CD4-positive, alpha-beta T cell treated with Interleukin-6 for 4 hours (primary cell): ENCODE measurements at places on chromosomes 2 and 18.

DNA sequence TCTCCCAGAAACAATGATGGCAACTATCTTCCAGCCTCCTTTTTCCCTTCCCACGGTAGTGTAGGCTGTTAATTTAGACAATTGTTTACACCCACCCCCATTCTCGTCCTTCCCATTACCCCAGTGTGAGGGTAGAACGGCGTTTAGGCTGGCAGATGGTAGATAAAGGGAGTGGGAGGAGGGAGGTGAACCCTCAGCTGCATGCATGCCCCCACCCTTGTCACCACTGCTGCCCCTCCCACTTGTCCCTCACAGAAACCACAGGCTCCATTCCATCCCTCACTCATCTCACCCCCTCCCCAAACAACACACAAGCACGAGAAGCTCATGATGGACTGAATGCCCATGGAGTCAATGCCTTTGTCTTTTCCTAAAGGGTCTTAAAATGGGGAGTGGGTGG lies 107.9 kb upstream of the PARD3B start:
- no peak for DNase-seq

DNA sequence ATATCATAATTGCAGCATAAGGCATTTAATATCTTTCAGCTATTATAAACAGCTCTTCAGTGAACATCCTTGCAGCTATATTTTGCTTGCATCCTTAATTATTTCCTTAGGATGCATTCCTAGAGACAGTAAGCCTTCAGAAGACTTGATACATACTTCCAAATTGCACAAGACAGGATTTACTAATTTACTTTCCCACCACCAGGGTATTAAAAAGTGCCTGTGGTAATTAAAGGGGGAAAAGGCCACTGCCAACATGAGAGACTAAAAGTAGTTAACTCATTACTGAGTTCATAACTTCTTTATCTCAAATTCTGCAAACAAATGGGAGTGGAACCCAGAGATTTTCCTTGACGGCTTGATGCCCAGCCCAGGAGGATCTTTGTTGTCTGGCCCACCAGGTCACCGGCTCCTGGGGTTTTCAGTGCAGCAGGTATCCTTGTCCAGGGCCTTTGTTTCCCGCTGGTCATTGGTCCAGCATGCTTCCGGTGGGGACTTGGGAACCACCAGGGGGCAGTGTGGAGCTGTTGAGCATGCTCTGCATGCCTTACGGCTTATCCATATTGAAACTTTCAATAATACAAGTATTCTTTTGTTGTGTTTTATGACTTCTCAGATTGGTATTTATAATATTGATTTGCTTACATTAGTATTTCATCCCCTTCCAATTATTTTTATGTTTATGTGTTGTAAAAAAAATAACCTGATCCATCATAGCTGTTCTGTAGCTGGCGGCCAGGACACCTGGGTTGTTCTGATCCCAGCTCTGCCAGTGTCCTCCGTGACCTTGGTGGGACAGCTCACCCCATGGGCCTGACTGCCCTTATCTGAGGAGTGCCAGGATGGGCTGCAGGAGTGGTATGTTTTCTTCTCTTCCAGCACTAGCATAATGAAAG lies 61.4 kb downstream of the TGOLN2 start:
- peak; percentile 82 for DNase-seq

GRCh38 chr18:23302851-23303527 lies 150.1 kb upstream of the RIOK3 start:
- no peak for DNase-seq

- no peak for DNase-seq
Observed at GRCh38 chr2:60966507-60967405, 50.8 kb upstream of the PEX13 start.

- DNase-seq: no peak
Observed at GRCh38 chr2:159455330-159455918, 160.9 kb downstream of the BAZ2B start.

GRCh38 chr2:2114707-2115245 lies 216.3 kb downstream of the MYT1L start:
- no peak for DNase-seq

DNA sequence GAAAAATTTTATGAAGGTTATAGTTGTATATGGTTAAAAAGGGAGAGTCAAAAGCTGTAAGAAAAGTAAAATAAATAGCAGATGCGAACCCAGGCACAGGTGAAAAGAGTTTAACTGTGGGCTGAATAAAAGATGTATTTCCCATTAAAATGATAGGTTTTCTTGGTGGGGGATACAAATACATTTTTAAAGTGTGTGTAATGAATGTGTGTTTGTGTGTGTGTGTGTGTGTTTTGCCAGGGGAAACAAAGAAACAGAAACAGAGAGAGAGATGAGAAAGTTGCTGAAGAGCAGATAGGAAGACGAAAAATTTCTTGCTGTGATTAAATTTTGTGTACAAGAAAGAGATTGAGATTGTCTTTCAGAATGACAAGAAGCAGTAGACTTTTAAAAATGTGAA lies 12.1 kb downstream of the TFPI start:
- DNase-seq: no peak

GRCh38 chr18:9101730-9102507 lies 580 bp upstream of the NDUFV2 start:
- peak; percentile 29 for DNase-seq

DNA sequence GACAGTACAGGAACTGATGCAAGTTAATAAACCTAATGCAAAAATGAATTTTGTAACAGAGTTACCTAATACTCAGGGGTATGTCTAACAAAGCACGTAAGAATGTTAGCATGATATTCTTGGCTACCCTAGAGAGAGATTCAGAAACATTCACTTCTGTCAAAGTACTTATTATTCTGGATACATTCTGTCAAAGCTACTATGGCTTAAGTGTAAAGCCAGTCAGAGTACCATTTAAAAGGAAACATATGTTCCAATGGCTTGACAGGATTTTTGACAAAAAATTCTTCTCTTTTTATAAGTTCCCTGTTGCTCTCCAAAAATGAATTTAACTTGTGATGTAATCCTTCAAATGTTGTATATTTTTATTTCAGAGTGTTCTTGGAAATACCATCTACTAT lies 85.5 kb downstream of the PIGN start:
- no peak for DNase-seq

GRCh38 chr18:7830468-7830867 lies 263.4 kb downstream of the PTPRM start:
- no peak for DNase-seq

- DNase-seq: no peak
Observed at GRCh38 chr2:187497858-187498463, 49.9 kb upstream of the CALCRL start.

DNA sequence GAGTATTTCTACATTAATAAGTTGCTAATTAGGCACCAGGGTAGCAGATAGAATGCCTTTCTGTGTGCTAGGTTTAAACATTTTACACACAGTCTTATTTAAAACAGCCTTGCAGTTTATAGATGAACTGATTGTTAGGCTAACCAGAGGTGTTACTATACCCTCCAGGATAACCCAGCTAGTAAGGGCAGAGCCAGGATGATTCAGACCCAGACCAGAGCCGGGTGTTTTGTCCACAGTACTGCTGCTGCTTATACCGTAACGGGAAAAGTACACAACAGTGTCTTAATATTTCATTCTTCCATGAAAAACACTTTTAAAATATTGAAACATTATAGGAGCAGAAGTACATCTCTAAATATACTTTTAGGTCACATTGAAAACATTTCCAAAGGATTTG lies 82.7 kb downstream of the MALT1 start:
- no peak for DNase-seq

- DNase-seq: no peak
Observed at GRCh38 chr2:234952270-234953115, 676 bp downstream of the SH3BP4 start.

DNA sequence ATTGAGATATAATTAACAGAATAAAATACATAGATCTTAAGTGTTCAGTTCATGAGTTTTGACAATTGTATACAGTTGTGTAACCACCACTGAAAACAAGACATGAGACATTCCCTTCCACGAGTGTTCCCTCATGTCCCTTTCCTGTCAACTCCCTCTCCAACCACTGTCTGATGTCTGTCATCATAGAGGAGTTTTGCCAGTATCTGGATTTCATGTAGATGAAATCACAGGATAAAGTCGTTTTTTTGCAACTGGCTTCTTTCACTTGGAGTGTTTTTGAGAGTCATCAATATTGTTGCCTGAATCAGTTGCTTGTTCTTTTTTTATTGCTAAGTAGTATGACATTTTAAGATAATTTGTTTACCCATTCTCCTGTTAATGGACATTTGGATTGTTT lies 52.7 kb downstream of the RBMS1 start:
- no peak for DNase-seq

DNA sequence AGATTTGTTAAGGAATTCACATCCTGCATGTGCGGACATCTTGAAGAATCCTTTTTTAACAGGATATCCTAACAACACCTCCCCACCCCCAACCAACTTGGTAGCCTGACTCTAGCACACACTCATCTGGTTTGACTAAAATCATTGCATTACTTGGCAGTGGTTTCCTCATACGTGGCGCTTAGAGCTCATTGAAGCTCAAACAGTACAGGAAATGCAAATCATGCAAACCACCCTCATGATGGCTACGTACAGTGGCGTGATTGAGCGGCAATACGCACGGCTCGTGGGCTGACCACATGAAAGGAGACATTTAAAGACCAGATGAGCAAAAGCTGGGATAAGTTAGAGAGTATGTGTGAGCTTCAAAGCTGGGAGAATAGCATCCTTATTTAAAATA lies 336.2 kb downstream of the ZEB2 start:
- DNase-seq: peak; percentile 66

DNA sequence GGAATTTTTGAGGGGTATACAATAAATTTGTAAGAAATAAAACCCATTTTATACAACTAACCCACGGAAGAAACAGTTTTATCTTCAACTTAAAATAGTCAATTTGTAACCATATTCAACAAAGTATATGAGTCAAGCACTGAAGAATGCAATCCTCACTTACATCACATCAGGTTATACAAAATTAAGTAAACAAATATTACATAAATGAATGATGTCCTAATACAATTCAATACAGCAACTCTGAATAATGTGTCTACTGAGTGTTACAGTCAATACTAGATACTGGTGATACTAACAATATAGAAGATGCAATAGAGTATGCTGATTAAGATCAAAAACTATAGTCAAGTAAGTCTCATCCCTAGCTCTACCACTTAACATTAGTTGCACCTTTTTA lies 58.6 kb downstream of the FANCL start:
- DNase-seq: no peak

DNA sequence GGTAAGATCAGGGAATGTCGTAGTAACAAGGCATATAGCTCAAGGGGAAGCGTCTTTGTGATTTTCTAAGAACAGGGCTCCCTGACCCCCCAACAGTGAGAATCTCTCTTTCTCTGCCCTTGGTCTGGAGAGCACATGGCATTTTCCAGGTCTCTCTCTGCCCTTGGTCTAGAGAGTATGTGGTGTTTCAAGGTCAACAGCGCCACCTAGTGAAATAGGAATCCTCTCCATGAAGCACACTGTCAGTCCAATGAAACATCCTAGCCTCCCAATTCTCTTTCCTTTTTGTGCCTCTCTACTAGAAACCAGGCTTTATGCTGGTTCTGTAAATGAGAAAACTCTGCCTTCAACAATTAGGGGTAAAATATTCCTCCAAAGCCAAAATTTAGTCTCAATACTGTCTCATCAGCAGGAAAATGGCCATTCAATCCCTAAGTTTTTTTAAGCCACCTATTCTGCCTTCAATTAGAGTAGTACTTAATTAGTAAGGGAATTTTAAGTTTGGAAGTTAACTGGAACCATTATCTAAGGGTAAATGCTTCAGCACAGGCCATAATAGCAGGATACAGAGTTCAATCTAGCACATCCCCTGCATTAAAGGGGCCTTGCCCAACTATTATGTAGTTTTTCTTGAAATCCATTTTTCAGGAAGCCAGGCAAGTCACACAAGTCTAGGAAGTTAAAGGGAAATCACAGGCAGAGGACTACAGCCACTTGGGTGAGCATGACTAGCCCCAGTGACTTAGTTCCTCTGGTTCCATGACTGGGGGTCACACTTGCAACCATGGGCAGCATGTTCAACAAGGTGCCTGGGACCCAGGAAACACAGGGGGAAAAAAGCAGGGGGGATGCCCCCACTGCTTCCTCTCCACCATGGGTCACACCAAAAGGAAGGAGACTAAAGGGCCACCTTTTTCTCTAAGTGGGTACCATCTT lies 12.4 kb downstream of the DYM start:
- peak; percentile 61 for DNase-seq

GRCh38 chr2:27847333-27847732 lies 42.9 kb downstream of the RBKS start:
- no peak for DNase-seq

- no peak for DNase-seq
Observed at GRCh38 chr2:54233832-54234649, 22.0 kb downstream of the TSPYL6 start.

- DNase-seq: peak; percentile 27
Observed at GRCh38 chr18:35174093-35174731, 66.6 kb upstream of the ZNF397 start.

DNA sequence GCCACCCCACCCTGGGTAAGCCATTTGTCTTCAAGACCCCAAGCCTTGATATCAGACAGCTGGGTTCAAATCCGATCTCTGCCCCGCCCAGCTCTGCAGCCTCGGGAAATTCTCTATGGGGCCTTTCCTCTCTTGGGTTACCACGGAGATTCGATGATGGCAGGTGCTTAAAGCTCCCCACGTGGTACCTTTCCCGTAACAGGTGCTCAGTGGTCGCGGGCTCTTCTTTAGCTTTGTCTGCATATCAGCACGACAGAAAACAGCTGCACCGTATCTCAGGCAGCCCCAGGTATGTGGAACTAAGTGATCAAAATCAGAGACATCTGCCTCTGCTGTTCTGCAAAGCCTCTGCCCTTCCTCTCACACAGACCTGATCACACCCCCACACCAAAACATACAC lies 37.4 kb downstream of the TTC32 start:
- no peak for DNase-seq

DNA sequence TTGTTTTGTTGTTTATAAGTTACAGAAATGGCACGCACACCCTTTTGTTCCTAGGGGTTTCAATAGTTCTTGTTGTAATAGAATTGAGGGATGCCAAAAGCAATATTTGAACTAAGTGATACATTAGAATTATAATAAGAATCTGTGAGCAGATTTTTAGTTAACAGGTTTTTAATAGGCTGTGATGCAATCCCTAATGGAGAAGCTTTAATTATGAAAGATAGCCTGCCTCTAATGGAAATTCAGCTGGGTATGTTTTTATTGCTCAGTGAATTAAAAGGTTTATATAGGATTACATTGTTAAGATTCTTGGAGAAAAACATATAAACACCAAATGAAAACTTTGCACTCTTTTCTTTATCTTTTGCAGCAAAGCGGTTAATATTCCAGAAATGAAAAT lies 131.1 kb downstream of the PPP1R1C start:
- no peak for DNase-seq

DNA sequence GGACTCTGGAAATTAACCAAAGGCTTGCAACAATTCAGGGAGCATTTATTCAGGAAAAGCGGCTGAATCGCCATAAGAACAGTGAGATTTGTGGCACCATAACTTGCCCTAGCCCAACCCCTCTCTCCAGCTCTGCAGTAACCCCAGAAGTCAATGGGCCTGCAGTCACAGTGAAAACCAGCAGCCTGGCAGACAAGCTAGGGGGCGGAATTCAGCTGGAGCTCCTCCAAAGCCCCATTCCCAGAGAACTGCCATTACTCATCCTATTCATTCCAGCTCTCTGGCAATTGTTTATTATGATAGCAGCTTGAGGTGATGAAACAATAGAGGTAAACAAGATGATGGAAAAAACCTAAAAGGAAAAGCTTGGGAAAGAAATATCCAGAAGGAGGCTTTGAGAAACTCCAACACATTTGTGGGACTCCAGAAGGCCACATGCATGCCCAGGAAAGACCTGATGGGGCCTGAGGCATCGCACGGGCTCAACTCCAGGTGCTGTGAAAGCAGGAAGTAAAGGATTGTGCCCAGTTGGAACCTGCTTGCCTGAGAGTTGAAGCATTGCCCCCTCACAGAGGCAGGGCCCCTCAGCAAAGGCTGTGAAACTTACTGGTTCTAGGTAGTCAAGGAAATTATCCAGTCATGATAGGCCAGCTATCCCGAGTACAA lies 126.7 kb downstream of the TWIST2 start:
- DNase-seq: no peak
